ENCODE measurements at places on chromosomes 2 and 18. TPM values are rescaled to one million over a fixed set of nuclear protein-coding genes. Genes with fewer than 3 reads are reported as not detected.

Gene PLGLB1
- 15.9 TPM for polyA plus RNA-seq

Gene C2orf42
- 14.4 TPM for polyA plus RNA-seq

Gene FNDC4
- polyA plus RNA-seq: 101 TPM

Gene ZNF385B
- polyA plus RNA-seq: 0.30 TPM

Gene SLC4A3
- polyA plus RNA-seq: 25.3 TPM

Gene TAF4B
- 0.08 TPM for polyA plus RNA-seq

Gene CYRIA
- polyA plus RNA-seq: 64.0 TPM

Gene NXPH2
- polyA plus RNA-seq: not detected

Gene EPAS1
- polyA plus RNA-seq: not detected

Gene NT5C1B
- polyA plus RNA-seq: not detected

Gene CRACDL
- polyA plus RNA-seq: 0.85 TPM

Gene CAVIN2
- polyA plus RNA-seq: not detected

Gene AFF3
- 5.1 TPM for polyA plus RNA-seq

Gene KCNS3
- polyA plus RNA-seq: not detected

Gene GKN2
- not detected for polyA plus RNA-seq

Gene IL36G
- polyA plus RNA-seq: not detected

Gene SH3RF3
- 0.52 TPM for polyA plus RNA-seq

Gene RNU2-63P
- not detected for polyA plus RNA-seq

Gene ESPNL
- polyA plus RNA-seq: 0.14 TPM

Gene MAP2
- polyA plus RNA-seq: 436 TPM

Gene LYPD6B
- polyA plus RNA-seq: 7.7 TPM

Gene NMUR1
- polyA plus RNA-seq: not detected

Gene TMEM247
- not detected for polyA plus RNA-seq

Gene ALK
- polyA plus RNA-seq: 10.1 TPM

Gene NETO1
- polyA plus RNA-seq: 0.16 TPM

Gene ABCG5
- 0.38 TPM for polyA plus RNA-seq

Gene SNRNP27
- polyA plus RNA-seq: 90.7 TPM

Gene MAP3K19
- not detected for polyA plus RNA-seq

Gene C1GALT1C1L
- not detected for polyA plus RNA-seq

Gene AP1S3
- 6.6 TPM for polyA plus RNA-seq

Gene THAP4
- polyA plus RNA-seq: 30.8 TPM

Gene TUBA4B
- not detected for polyA plus RNA-seq

Gene OTOF
- not detected for polyA plus RNA-seq

Gene TNFRSF11A
- not detected for polyA plus RNA-seq

Gene CFLAR
- polyA plus RNA-seq: 0.84 TPM

Gene TEKT4
- not detected for polyA plus RNA-seq

Gene ASPRV1
- polyA plus RNA-seq: 7.7 TPM

Gene SPDYA
- 0.22 TPM for polyA plus RNA-seq

Gene TNFAIP6
- polyA plus RNA-seq: not detected

Gene HOXD12
- not detected for polyA plus RNA-seq

Gene CNNM3
- polyA plus RNA-seq: 9.5 TPM

Measured in neural cell (in vitro differentiated cells).